ENCODE measurements at places on chromosomes 7 and 10.

GRCh38 chr10:114957673-114958072, 19.7 kb downstream of the TRUB1 start:
- no peak for DNase-seq

DNA sequence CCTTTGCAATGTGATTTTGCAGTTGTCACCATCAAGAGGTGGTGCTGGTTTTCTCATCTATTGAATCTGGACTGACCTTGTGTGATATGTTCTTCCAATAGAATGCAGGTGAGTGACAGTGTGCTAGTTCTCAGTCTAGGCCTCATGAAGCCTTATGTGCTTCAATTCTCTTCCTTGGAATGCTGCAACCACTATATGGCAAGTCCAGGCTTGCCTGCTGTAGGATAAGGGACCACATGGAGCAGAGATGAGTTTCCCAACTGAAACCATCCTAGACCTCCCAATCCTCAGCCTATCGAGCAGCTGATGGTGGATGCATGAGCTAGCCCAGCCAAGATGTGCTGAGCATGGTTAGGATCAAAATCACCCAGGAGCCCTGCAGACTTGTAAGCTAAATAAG, 32.6 kb upstream of the ARHGAP21 start:
- DNase-seq = no peak

GRCh38 chr7:136717910-136718557, 150.4 kb upstream of the CHRM2 start:
- no peak for DNase-seq

- DNase-seq = peak; percentile 61
These were observed 84.5 kb upstream of the DYNC1I1 start for GRCh38 chr7:95687759-95688343.

DNA sequence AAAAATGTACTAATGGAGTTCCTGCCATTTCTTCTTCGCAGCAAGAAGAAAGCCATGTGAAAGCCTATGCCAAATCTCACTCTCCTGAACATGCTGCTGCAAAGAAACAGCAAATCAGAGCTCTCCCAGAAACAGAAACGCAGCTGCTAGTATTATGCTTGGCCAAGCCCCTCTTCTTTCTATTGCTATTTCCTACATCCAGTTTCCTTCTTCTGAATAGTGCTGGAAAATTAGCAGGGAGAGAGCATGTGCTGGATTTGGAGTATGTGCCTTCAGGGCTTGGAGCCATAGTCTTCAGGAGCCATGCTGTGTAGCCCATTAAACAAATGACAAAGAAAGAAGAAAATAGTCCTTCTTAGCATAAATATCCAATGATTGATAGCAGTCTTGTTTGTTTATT, 852.0 kb upstream of the PHF14 start:
- DNase-seq = no peak

All from ACHN (cell line).